Iris pigment epithelial cell (primary cell): ENCODE measurements at places on chromosomes 2 and 18.

DNA sequence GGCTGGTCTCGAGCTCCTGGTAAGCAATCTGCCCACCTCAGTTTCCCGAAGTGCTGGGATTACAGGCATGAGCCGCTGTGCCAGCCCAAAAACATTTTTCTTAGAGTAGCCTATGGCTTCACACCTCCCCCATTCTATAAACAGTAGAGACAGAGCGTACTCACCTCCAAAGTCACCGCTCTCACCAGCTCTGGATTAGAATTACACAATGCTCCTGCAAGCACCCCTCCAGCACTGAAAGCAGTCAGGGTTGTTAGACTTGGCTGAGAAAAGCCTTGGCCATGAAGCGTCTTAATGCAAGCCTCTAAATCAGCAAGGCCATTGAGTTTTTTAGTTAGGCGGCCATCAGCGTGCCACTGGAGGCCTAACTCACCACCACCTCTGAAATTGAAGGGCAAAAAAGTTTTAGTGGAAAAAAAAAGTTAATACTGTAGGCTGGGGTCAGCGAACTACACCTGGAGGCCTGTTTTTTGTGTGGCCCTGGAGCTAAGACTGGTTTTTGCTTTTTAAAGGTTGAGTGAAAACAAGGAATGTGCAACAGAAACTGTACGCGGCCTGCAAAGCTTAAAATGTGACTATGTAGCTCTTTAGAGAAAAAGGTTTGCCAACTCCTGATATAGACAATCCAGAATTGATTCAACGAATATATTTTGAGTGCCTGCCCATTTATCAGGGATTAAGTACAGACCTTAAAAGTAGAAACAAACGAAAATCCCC is 34.6 kb downstream of the PREPL start:
- DNase-seq = no peak

GRCh38 chr18:11828786-11829432 is 22.3 kb upstream of the CHMP1B start:
- no peak for DNase-seq

- DNase-seq = peak; percentile 38
These were observed 27.6 kb upstream of the TMBIM1 start for GRCh38 chr2:218319813-218320365.

GRCh38 chr2:73759285-73759764 is 20.6 kb downstream of the DUSP11 start:
- peak; percentile 59 for DNase-seq

- no peak for DNase-seq
These were observed 90.1 kb downstream of the GAREM1 start for GRCh38 chr18:32380559-32380958.

DNA sequence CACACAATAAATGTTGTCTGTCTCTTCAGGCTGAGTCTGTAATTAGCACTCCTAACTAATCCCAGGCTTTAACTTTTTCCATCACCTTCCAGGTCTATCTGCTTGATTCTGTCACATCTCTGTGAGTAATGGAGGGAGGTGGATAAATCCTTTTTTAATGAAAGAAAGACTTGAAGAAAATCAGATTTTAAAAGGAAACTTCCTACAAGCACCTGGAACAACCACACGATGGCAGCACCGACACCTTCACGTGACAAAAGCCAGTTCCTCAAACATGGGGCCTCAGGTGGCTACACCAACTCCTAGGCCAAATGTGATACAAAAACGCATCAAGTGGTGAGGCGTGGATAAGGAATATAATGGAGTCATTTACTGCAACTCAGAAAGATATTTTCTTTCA is 41.8 kb downstream of the TGFBRAP1 start:
- peak; percentile 55 for DNase-seq

GRCh38 chr2:123717636-123718334 is 307.3 kb upstream of the CNTNAP5 start:
- no peak for DNase-seq

DNA sequence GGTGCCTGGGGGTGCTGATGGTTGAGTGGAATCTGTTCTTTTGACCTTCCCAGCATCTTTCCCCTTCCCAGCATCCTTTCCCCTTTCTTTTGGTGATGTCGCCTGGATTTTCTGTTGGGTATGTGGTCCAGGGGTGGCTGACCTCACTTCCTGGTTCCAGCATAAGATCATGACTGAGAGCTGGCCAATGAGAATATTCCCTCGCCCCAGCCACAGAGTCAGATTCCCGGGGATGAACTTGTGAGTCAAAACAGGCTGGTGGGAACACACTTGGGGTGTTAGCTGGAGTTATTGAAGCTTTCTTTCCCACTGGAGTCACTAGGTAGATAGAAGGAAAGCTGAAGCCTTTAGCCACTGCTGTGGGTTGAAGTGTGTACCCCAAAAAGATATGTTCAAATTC is 28.0 kb upstream of the FOSL2 start:
- no peak for DNase-seq

- DNase-seq = no peak
These were observed 55.9 kb downstream of the E2F6 start for GRCh38 chr2:11410101-11410500.

DNA sequence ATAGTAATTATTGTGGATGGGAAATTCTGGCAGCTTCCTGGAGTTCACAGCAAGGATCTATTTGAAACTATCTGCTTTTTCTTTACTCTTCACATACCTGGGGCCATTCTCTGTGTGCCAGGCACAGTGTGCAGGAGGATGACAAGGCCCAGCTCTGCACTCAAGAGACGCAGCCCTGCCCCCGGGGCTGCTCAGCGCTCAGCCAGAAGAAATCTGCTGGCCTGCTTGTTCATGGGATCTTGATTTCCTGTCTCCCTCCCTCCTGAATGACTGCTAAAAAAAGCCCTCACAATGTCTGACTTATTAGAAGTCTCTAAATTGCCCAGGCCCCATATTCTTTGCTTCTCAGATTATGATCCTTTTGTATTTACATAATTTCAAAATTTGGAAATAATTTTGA is 210.9 kb downstream of the DCDC2C start:
- DNase-seq = no peak

DNA sequence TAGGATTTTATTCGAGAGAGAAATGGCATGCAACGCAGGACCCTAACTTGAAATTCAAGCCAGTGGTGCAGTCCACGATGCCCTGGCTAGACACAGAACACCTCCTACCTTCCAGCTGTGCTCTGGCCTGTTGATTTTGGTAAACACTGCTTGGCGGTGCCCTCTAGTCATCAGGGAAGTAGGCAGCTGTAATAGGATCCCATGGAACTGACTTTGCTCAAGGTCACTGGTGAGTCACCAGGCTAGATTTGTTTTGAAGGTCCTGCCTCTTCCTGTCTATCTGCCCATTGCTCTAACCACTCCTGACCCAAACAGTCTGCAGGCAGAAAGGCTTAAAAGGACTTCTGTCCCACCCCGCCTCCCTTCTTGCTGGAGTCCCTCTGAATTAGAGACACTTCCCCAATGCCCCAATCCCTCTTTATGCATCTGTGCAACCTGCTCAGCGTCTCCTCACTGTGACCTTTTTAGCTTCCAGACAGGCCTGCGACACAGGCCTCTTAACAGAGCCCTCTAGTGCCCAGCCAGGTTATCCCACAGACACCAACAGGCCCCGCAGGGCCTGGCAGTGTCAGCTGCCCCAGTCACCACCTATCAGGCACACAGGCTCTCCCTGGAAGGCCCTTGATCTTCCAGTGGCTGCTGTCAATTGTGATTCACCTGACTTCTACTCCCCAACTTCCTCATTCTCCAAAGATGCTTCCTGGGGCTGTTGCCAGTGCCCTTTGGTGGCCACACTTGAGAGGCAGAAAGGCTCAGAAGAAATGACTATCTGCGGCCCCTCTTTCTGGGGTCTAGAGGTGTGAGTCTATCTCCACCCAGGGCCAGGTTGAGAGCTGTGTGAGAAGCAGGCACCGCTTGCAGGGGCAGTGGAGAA is 5.2 kb downstream of the TMEM127 start:
- DNase-seq = peak; percentile 94

GRCh38 chr18:5295231-5295920 is at the start of gene ZBTB14:
TSS of gene ZBTB14 (minus strand) at chr18:5295726. CDS start at chr18:5293246, 2,480 bp downstream.
- peak; percentile 55 for DNase-seq

GRCh38 chr2:184472481-184472880 is 125.8 kb upstream of the ZNF804A start:
- DNase-seq = no peak

DNA sequence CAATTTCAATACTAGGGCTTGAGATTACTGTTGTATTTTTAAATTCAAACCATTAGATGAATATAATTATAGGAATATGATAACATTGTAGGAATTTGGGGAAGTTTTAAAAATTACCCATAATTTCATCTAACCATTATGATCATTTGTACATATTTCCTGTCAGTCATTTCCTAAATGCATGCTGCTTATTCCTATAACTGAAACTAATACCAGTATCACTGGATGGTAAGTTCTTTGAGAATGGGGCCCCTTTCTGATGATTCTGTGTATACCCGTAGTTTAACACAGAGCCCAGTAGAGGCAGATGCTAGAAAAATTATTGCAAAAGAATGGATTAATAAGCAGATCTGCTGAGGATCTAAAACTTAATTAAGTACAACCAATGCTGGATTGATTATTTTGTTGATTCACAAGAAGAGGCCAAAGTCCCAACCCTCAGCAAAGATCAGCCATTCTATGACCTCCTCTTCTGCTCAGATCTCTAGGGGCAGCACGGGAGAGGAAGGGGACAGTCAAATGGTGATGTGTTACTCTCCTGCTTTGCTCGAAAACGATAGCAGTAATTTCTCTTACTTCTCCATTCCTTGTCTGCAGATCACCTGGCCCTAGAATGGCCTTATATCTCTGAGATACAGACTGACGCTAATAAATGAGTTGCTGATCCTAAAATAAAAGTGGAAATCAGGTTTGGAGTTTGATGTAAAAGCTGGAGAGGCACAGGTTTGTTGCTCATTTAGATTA is 69.5 kb upstream of the PELI1 start:
- DNase-seq = no peak

GRCh38 chr2:26649992-26650712 is 9.0 kb upstream of the CIB4 start:
- DNase-seq = no peak

DNA sequence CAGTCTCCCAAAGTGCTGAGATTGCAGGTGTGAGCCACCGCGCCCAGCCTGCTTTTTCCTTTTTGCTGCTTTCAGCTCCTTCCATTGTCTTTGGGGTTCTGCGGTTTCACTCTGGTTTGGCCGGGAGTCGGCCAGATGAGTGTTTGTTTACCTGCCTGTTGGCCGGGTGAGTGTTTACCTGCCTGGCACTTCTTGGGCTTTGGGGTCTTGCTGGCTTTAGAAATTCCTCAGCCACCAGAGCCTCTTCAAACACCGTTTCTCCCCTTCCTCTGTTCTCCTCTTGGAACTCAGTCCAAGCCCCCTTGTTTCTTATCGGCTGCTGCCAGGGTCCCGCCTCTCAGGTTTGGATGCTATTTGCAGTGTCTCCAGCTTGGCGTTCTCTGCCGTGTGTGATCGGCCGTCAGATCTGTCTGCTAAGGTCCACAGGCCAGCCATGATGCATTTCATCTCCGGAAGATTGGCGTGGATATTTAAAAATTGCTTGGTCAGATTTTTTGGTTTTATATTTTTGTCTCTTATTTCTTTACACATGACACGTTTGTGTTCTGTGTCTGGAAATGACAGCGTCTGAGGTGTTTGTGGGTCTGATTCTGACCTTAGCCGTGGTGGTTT is 14.2 kb upstream of the GAL3ST2 start:
- DNase-seq = no peak

GRCh38 chr2:86185517-86186212 is 9.6 kb downstream of the IMMT start:
- no peak for DNase-seq

GRCh38 chr2:17748745-17749144 is 4.9 kb downstream of the SMC6 start:
- DNase-seq = no peak

DNA sequence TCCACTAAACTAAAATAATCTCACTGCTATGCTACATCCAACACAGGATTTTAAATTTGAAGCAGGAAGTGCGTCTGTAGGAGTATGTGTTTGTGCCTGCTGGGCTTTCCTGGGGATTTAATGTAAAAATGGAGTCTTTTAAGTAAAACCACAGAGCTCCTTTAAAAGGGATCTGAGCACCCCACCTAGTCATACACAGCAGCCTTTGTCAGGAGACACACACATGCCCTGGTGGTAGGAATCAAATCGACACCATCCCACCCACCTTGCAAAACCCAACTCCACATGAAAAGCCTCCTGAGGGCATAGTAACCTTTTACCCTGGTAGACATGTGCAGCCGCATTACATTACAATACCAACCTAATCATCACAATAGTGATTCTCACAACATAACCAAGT is 29.1 kb downstream of the UXS1 start:
- DNase-seq = no peak

DNA sequence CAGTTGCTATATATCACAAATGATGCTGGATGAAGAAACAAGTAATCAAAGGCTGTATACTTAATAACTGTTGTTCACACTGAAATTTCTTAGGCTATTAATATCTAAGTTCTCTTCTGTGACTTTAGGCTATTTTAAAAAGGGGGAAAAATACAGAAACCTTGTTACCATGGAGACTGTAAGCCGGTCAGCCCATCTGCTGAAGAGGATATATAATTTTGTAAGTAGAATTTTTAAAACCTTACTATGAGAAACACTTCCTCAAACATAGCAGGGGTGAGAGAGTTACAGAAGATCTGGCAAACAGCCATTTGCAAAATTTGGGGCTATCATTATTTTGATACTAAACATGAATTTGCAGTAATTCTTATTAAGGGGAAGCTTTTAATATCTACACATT is 27.8 kb downstream of the CACNB4 start:
- no peak for DNase-seq

GRCh38 chr2:237765875-237766274 is 32.7 kb upstream of the RBM44 start:
- no peak for DNase-seq

- DNase-seq = no peak
These were observed 68.2 kb upstream of the ITGB6 start for GRCh38 chr2:160268151-160268781.
